ENCODE measurements at places on chromosomes 1 and 21.

GRCh38 chr1:6329396-6329795 lies 64.2 kb downstream of the ACOT7 start:
- no peak for DNase-seq

DNA sequence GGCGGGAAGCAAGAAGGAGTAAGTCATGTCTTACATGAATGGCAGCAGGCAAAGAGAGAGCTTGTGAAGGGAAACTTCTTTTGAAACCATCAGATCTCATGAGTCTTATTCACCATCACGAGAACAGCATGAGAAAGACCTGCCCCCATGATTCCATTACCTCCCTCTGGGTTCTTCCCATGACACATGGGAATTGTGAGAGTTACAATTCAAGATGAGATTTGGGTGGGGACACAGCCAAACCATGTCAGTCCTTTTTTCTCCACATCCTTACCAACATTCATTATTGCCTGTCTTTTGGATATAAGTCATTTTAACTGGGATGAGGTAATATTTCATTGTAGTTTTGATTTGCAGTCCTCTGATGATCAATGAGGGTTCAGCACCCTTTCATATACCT lies 81.0 kb downstream of the DIRAS3 start:
- no peak for DNase-seq

- no peak for DNase-seq
Measured at GRCh38 chr1:201229771-201230635, 39.4 kb downstream of the IGFN1 start.

DNA sequence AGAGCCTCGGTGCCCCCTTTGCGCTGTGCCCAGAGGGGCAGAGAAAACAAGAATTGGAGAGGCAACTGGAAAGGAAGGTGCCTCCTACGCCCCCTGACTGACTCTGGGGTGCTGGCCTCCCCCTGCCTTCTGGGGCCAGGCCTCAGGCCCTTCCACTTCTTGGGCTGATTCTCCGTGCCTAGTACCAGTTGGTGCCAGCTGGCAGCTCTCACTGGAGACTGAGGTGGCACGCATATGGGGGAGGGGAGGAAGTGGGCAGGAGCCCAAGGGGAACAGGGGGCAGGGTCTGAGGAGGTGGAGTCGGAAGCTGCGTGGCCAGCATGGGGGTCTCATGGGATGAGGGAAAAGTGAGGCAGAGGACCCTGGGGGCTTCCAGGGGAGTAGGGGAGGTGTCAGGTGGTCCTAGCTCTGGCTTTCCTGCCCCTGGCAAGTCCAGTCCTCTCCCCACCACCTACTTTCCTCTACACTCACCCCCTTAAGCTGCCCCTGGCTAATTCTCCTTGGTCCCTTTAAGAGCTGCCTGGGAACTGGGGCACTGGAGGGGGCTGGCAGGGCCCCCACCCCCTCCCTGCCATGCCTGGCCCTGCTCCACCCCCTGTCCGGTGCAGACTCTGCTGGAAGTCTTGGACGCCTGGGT lies 6.5 kb upstream of the SEMA4A start:
- no peak for DNase-seq

DNA sequence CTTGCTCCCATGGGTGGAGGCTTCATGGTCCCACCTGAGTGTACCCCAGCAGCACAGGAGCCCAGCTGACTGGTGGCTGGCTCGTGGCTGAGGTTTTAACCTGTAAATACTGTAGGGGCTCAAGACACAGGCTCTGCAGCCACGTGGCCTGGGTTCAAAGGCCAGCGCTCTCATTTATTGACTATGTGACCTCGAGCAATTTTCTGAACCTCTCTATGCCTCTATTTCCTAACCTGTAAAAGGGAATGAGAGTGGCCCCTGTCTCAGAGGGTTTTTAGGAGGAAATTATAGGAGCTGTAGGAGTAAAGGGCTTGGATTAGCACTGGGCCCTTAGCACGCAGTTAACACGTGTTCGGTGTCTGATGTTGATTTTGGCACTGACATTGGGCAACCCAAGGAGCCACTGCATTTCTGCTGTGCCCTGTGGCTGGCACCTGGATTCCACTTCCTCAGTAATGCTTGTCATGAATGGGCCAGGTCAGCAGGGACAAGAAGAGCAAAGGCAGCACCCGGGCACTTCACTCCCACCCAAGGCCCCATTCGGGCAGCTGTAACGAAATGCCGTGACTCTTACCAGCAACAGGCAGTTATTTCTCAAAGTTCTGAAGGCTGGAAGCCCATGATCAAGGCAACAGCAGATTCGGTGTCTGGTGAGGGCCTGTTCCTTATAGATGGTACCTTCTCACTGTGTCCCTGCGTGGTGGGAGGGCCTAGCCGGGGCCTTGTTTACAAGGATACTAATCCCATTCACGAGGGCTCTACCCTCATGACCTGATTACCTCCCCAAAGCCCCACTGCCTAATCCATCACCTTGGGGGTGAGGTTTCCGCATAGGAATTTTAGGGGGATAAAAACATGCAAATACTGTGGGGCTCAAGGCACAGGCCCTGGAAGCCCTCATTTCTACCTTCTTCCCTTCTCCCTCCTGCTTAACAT lies 25.2 kb downstream of the ARHGEF10L start:
- DNase-seq = no peak

GRCh38 chr1:94974824-94975223 lies 47.9 kb upstream of the CNN3 start:
- peak; percentile 33 for DNase-seq

DNA sequence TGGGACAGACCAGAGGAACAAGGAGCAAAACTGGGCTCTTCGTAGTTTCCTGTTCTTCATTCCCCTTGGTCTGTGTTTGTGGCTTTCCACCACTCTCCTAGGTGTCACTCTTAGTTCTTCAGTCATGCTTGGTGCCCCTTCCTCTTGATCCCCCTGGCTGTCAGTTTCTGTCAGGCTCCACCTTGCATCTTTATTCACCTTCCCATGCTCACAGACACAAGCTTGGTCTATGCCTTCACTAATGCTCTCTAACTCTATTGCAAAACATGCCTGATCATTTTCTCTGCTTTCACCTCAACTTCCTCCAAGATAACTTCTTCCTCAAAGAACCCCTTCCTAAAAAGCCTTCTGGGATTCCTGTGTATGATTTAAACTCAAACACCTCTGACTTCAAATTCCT lies 122.9 kb downstream of the GLUL start:
- DNase-seq = no peak
